ENCODE measurements at places on chromosomes 1 and 21.

GRCh38 chr1:180513531-180513930 is 11.2 kb upstream of the ACBD6 start:
- no peak for DNase-seq

GRCh38 chr21:21439761-21440160 is 441.6 kb downstream of the NCAM2 start:
- DNase-seq = no peak

DNA sequence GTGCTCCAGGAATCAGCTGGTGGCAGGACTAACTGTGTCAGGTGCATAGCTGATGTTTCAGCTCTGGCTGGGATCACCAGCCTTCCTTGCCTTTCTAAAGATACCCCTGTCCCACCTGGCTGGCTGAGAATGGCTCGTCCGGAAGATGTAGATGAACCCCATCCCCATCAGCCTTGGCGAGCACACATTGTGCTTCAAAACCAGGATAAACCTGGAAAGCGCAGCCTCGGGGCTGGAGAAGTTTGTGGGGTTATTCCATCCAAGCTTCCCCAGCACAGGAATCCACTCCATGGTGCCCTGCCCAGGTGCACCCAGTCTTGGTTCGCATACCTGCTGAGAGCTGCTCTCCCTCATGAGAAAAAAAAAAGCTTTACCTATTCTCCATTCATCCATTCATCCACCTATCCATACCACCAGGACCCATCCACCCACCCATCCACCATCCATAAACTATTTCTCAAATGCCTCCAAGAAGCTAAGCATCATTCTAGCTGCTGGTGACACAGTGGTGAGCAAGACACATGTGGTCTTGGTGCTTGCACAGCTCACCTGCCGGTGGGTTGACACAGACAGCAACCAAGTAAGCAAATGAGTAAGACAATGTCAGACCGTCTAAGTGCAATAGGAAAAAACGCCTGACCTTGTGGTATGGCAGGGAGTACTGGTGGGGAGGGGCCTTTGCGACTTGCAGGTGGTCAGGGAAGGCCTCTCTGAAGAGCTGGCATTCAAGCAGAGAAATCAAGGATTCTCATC is 94.0 kb downstream of the DMRTB1 start:
- peak; percentile 28 for DNase-seq

GRCh38 chr21:16137106-16137505 is 407.3 kb downstream of the USP25 start:
- no peak for DNase-seq

DNA sequence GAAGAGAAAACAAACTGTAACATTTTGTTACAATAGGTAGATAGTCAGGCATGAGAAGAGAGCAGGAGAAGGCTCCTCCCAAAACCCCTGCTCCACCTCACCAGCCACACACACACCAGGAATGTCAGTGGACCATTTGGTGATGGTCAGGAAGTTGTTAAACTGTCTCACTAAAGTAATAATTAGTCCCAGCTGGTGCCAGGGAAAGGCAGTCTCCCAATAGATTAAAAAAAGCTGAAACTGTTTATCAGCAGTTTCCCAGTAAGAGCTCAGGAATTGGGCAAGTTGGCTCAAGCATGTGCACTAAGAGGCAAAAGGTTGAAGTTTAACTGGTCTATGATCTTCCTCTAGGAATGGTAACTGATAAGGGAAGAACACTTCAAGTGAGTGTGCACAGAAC is 249.6 kb downstream of the COL11A1 start:
- no peak for DNase-seq

DNA sequence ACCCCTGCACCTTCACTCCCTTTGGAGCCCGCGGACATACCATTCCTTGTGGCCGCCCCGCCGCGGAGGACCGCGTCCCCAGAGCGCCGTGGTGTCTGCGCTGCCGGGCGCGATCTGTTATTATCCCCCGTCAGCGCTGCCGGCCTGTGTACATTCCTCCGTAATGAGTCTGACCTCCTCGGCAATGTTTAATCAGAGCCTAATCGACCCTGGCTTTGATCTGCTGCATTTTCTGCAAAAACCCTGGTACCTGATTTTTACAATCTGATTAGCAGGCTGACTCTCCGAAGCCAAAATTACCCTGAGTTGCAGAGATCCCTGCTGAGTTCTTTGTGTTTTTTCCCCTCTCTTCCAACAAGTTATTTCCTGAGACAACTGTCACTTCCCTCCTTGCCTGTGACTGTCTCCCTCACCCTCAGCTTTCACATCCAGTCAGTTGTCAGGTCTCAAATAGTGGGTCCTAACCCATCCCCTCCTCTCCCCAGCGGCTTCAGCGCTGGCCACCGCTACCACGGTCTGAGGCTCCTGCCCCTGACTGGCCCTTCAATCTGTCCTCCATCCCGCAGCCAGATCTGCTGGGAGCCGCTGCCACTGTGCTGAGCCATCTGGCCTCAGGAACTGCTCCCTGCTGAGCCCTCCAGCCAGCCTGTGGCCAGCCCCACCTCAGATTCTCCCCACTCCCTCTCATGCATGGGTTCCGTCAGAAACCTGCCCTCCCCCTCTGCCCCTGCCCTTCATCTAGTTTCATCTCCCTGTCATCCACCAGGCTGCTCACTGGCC is 53.5 kb downstream of the GLIS1 start:
- DNase-seq = no peak

- DNase-seq = peak; percentile 83
Measured at GRCh38 chr1:216815260-216816131, 92.3 kb upstream of the ESRRG start.

DNA sequence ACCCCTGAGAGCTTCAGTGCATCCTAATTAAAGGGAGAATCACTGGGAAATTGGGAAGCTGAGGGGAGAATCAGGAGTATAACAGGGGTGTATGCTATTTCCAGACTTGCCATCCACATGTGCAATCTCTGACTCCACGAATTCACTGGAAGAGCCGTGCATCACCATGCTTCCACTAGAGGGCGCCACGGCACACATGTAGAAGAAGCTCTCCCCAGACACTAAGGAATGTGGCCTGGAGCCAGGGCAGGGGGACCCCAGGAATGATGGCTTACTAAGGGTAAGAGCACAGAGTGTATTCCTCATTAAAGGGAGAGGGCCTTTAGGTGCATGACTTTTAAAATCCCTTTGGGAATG is 81.5 kb downstream of the ABCA4 start:
- DNase-seq = no peak

DNA sequence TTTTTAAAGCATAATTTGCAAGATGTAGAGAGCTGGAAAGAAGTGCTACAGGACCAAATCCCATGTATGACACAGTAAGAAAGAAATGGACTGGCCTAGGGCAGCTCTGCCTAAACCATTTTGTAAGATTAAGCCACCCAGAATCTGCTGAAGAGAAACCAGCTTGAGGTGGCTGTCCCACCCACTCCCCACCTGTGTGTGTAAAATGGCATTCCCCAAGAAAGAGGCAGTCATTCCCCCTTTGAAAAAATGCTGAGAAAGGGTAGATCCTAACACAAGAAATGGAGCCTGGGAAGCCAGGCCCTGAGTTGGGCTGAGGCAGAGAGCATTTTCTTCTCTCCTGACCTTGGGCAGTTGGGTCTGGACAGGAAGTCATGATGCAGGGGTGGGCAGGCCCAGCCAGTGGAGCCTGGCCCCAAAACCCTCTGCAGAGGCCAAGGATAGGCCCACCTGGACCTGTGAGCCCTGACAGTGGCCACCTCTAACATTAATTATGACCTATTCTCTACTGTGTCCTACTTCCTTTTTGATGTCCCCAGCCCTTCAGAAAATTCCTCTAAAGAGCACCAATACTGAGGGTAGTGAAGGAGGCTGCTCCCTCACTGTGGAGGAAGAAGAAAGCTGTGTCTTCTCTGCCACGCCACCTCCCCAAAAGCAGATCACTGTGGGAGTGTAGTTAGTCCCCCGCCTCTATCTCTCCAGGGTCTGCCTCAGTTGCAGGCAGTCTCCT is 94.0 kb downstream of the EDEM3 start:
- no peak for DNase-seq

- DNase-seq = no peak
Measured at GRCh38 chr1:225354906-225355305, 72.9 kb downstream of the LBR start.

GRCh38 chr1:179313004-179313403 is 19.4 kb downstream of the SOAT1 start:
- DNase-seq = no peak

GRCh38 chr1:217910791-217911320 is 279.7 kb downstream of the SPATA17 start:
- DNase-seq = no peak

GRCh38 chr1:186059311-186059710 is 315.7 kb downstream of the TPR start:
- no peak for DNase-seq

GRCh38 chr1:115068826-115069585 is 20.3 kb downstream of the TSPAN2 start:
- DNase-seq = no peak

DNA sequence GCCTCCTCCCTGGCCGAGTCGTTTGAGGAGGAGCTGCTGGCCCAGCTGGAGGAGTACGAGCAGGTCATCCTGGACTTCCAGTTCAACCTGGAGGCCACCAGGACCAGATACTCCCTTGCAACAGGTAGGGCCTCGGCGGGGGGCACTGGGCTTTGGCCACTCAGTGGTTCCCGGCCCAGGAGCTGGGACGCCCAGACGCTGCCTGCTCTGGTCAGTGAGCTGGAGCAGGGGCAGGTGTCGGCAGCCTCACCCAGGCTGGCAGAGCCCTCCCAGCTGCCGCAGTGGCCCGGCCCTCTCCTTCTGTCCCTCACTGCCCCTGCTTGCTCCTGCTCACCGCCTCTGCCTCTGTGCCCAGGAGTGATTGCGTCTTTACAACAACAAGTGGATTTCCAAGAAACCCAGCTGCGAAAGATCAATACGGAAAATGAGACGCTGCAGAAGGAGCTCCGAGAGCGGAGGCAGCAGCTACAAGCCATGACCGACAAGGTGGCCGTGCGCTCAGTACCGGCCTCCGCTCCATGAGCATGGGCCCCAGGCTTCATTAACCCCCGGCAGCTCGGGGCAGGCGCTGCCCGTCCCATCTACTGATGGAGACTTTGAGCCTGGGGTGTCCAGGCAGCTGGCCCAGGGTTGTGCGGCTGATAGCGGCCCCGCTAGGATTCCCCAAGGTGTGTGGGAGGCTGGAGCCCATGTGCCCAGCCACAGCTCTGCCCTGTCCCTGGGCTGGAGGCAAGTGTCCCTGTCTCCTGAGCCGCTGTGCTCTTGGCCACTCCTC is 9.0 kb upstream of the SMIM1 start:
- DNase-seq = no peak

DNA sequence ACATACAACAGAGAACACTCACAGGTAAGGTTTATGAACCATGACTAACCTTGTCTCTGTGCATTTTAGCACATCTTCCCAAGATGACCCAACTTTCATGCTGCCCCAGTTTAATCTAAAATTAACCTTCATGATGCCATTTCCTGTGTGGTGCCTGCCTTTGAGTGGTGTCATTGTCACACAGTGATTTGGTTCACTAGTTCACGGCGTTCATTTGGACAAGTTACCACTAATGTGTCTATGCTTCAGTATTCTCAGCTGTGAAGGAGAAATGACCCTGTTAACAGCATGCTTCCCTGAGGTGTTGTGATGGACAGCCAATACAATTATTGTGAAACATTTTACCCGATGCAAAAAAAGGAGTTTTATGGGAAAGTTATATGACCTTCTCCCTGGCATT is 693.1 kb downstream of the RWDD3 start:
- DNase-seq = no peak

- DNase-seq = no peak
Measured at GRCh38 chr1:29856340-29857114, 620.2 kb downstream of the PTPRU start.

DNA sequence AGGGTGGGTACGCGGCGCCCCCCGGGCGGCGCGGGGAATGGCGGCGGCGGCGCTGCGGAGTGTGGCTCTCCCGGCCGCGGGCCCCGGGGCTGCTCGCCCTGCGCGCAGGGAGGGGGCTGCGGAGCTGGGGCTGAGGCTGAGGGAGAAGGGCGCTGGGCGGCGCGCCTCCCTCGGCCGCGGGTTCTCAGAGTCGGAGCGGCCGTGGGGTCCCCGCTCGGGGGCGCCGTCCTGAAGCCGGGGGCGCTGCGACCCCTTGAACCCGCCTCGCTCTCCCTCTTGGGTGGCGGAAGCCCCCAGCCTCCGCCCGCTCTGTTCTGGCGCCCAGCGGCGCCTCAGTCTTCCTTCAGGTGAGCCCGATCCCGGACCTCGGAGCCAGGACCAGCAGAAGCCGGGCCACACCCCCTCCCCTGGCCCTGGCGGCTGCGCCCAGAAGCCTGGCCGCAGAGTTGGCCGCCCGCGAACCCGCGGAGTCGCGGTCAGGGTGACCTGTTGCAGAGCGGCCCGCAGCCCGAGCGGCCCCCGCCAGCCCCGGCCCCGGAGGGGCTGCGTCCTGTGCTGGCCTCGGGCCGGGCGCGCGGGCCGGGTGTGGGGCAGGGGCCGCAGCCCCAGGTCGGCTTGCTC is 532 bp downstream of the RALGPS2 start:
- peak; percentile 52 for DNase-seq

DNA sequence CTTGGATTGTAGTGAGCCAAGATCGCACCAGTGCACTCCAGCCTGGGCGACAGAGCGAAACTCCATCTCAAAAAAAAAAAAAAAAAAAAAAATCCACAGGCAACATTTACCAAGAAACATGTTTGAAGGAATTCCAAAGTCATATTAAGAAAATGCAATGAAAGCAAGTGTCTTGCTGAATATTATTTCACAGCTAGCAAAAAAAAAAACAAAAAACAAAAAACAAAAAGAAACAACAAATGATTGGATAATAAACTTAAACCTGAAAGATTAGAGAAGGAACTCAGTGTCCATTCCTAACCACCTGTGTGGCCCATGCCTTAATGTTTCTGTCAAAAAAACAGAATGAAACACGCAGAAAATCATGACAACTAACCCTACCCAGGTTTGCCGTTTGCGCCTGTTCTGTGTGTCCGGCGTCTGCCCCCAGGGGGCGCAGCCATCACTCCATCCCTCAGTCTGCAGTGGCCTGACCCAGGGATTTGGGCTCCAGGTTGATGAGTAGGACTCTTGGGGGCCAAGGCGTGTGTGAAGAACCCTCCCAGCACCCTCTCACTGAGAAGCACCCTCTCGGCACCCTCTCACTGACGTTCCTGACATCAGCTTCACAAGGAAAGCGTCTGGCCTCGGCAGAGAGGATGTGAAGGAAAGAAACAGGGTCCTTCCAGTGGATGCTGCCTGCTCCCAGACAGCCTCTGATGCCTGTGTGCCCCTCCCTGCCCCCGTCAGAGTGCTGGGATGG is 19.2 kb upstream of the PTTG1IP start:
- DNase-seq = peak; percentile 44

- no peak for DNase-seq
Measured at GRCh38 chr1:7248549-7249199, 463.4 kb downstream of the CAMTA1 start.
